ENCODE measurements at places on chromosomes 2 and 18.

GRCh38 chr2:11577101-11577883 lies 43.4 kb downstream of the GREB1 start:
- DNase-seq = no peak

DNA sequence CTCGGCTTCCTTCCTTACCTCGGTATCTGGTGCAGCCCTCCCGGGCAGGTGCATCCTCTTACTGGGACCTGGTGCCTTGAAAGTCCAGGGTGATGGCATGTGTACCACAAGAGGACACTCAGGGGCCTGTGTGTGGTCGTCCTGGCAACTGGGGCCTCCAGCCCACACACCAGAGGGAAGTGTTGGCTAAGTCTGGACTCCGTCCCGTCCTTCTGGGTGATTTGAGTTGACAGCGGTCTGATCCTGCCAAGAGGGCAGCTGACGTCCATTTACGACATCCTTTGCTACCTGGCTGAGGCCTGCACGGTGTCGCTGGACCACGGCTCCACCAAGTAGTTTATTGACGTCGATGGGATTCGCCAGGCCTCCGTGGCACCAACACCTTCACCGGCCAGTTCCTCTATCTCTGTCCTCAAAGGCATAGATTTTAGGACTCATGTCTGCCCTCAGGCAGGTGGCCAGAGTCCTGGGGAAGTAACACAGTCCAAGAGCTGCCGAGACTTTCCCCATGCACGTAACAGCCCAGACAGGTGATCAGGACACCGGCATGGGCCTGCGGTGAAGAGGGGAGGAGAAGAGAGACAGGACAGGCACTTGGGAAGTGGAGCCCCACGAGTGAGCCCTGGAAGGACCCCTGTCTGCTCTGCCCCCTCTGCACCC lies 186.0 kb upstream of the HDAC4 start:
- DNase-seq = no peak

DNA sequence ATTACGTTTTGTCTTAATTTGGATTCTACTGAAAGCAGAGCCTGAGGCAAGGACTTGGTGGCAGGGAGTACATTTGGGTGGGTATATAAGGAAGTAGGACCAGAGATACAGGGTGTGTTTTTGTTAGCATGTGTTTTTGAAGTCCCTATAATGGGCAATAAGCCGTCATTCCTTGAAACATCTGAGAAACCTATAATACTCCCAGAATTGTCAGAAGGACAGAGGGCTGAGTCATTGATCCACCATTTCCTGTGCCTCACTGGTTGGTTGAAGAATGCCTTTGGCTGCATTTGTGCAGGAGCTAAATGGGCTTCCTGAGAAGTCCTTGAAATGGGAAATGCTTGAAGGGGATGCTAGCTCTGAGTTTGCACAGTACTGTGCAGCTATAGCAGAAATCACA lies 281.8 kb upstream of the ZEB2 start:
- no peak for DNase-seq

DNA sequence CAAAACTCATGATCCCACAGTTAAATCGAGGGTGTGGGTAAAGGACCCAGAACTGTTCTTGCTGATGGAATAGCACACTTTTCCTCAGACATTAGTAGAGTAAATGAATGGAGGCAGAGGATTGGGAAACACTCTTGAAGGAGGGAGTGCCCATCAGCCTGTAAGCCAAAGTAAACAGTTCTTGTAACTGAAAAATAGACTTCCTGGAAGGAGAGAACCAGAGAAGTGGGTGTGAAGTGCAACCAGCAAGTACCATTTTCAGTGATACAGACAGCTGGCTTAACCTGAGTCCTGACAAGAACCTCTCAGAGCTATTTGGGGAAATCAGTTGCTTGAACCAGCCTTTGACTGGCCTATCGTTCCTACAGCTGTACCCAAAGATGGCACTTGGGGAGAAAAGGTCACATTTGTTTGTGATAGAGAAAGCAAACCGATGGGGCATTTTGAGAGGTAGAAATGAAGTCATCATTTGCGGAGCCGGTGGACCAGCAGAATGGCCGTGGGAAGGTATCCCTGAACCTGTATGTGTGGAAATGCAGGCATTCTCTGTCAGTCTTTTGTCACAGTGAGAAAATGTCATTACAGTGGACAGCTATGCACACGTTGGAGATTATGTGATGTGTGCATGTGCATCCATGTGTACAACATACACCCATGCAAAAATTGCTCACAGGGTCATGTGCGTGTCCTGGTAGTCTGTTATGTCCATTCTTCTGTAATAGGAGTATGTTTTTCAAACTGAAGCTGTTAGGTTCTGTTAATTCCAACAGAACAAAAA lies 17.8 kb downstream of the CRIM1 start:
- DNase-seq = no peak

All from stimulated activated CD4-positive, alpha-beta T cell treated with anti-CD3 and anti-CD28 coated beads, Interleukin-2, amount 100 ng/mL, for 24 hours (primary cell).